ENCODE measurements at places on chromosomes 11 and 22.

DNA sequence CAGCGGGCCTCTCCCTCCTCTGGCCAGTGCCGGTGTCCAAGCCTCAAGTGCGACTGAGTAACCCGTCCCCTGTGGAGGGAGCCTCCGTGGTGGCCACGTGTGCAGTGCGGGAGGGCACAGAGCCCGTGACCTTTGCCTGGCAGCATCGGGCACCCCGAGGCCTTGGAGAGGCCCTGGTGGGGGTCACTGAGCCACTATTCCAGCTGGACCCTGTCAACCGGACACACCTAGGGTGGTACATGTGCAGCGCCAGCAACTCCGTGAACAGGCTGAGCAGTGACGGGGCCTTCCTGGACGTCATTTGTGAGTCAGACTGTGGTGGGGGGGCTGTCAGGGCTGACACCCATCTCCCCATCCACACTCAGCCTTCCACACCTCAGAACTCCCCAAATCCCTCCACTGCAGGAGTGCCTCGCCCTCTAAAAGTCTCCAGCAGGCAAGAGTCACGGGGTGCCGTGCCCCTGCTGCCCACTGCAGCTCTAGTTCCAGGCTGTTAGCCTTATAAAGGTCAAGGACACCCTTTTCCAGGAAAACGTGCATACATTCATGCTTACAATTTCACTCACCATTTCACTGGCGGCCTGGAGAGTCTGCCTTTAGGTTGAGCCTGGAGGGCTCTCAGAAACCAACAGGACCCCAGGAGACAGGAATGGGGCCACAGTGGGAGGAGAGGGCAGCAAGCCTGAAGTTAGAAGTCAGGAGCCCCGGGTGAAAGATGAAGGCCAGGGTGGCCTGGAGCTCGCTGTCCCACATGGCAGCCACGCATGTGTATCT is 2.6 kb downstream of the VSIG10L2 start:
- DNase-seq, result no peak

- DNase-seq, result no peak
These were observed 789.4 kb upstream of the KIRREL3 start for GRCh38 chr11:127789927-127790326.

- DNase-seq, result no peak
These were observed 63.8 kb upstream of the PRSS23 start for GRCh38 chr11:86736291-86737143.

DNA sequence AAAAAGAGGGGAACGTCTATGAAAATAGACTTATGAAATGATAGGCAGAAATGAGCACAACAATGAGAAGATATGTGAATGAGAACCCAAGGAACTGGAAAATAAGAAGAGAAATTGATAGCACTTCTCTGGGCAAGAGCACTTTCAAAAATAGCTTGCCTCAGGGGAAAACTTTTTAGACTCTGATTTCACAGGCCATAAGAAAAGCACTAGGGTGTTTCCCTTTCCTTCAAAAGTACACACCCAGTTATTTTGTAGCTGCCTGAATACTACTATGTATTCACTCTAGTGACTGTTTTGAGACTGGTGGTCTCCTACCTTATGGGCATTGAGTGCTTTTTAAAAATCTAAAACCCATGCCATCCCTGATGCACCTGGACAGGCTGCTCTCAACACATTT is 172.3 kb upstream of the SOX6 start:
- DNase-seq, result no peak

- no peak for DNase-seq
These were observed 38.1 kb upstream of the WT1 start for GRCh38 chr11:32473282-32473909.

GRCh38 chr11:33970984-33971466 is 79.1 kb upstream of the LMO2 start:
- peak; percentile 32 for DNase-seq

DNA sequence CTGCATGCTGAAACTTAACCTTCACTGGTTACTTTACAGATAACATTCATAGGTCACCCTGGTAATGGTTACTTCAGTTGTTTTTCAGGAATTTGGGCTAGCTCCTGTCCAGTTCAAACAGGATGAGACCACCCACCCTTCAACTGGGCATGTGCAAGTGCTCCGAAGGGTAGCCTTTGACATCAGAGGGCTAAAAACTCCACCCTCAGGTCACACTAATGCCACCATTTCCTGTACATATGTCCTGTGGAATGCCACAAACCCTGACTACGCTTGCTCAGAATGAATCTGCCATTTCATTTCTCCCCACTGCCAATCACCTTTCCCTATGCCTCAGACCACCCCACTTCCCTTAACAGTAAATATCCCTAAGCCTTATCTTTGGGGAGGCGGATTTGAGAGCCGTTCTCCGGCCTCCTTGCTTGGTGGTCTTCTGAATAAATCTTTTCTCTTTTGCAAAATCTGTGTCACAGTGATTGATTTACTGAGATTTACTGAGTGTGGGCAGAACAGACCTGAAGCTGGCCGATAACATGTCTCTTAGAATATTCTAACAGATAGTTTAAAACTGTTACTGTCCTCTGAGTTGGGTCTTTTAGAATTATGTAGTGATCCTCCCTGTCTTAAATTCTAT is 25.4 kb upstream of the FXYD2 start:
- DNase-seq, result no peak

GRCh38 chr11:66312549-66313320 is 4.1 kb downstream of the CD248 start:
- DNase-seq, result peak; percentile 86

DNA sequence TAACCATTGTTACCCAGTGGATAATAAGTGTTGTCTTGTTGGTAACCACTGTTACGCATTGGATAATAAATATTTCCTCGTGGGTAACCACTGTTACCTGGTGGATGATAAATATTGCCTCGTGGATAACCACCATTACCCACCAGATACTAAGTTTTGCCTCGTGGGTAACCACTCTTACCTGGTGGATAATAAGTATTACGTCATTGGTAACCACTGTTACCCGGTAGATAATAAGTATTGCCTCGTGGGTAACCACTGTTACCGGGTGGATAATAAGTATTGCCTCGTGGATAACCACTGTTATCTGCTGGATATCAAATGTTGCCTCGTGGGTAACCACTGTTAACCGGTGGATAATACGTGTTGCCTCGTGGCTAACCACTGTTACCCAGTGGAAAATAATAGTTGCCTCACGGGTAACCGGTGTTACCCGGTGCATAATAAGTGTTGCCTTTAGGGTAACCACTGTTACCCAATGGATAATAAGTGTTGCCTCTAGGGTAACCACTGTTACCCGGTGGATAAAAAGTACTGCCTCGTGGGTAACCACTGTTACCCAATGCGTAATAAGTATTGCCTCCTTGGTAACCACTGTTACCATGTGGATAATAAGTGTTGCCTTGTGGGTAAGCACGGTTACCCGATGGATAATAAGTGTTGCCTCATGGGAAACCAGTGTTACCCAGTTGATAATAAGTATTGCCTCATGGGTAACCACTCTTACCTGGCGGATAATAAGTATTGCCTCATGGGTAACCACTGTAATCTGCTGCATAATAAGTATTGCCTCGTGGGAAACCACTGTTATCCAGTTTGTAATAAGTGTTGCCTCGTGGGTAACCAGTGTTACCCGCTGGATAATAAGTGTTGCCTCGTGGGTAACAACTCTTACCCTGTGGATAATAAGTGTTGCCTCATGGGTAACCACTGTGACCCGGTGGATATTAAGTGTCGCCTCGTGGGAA is 21.9 kb upstream of the NXPE4 start:
- no peak for DNase-seq

- peak; percentile 25 for DNase-seq
These were observed 7.1 kb downstream of the MS4A6E start for GRCh38 chr11:60334005-60334620.

DNA sequence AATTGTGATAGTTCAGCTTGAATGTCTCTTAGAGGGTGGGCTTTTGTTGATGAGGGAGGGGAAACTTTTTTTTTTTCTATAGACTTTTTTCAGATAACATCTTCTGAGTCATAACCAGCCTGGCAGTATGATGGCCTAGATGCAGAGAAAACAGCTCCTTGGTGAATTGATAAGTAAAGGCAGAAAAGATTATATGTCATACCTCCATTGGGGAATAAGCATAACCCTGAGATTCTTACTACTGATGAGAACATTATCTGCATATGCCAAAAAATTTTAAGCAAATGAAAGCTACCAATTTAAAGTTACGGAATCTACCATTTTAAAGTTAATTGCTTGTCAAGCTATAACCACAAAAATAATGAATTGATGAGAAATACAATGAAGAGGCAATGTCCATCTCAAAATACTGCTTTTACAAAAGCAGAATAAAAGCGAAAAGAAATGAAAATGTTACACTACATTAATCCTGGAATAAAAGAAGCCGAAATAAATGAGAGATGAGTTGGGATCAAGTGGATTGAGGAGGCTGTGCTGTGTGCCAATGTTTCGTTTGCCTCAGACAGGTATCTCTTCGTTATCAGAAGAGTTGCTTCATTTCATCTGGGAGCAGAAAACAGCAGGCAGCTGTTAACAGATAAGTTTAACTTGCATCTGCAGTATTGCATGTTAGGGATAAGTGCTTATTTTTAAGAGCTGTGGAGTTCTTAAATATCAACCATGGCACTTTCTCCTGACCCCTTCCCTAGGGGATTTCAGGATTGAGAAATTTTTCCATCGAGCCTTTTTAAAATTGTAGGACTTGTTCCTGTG is 3.9 kb downstream of the MALAT1 start:
- DNase-seq, result no peak

GRCh38 chr11:75428281-75428724 is 4.7 kb downstream of the KLHL35 start:
- DNase-seq, result peak; percentile 99

DNA sequence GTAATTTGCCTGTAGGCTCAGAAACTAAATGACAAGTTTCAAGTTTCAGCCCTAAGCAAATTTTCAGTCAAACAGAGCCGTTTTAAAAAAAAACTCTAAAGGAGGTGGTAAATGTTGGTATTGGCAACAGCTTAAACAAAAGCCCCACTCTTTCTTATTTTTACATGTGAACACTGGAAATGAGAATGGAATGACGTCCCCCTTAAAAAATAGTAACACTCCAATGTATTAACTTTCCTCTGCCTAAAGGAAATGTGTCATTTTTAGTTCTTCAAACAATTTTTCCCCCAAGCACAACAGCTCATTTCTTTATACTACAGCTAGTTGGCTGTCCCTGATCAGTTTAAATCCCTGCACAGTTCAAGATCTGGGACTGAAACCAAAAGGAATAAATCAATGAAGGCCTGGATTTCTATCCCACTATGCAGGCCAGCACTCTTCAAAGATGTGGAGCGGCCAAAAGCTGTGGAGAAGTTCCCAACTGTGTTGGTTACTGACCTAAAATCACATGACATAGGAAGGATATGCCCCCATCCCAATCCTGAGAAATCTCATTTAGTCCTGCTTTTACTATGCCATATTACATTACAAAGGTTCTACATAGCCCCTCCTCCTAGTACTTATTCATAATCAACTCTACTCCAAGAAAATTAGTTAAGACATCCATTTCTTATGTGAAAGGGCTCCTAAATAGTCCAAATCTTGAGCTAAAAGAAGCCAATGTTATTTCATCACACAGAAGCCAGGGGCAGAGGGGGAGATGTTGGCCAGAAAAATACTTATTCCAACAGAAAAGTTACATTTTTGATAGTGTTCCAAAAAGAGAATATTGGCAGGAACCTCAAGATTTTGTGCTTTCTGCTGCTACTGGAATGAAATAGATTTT is 95.9 kb downstream of the CADM1 start:
- no peak for DNase-seq

- no peak for DNase-seq
These were observed 20.9 kb upstream of the DRD2 start for GRCh38 chr11:113496026-113496651.

DNA sequence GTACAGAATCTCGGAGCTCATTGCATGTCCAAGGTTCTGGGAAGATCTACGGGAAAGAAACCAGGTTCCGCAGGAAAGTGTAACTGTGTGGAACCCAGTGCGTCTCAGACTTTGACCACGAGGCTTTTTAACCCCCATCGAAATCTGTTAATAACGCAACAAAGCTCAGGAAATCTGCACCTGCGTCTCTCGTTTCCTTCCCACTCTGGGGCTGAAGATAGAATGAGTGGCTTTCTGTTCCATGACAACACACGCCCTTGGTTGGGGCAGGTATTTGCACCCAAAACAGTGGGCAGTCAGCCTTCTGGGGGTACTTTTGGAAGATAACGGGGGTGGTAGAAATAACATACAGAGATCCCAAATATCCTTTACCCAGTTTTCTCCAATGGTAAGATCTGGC is 38.5 kb downstream of the ISX start:
- no peak for DNase-seq

DNA sequence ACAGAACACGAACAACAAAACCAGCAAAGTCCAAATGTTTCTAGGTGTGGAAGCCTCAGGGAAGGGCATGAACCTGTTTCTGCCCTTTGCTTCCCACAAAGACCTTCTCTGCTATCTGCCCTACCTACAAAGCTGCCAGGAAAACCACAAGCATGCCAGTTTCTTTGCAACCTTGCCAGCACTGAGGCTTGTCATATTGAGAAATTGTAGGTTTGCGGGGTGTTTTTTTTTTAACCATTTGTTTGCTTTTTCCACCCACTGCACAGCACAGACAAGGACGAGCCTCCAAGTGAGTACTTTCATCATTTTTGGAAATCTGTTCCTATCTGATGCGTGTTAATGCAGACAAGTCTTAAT is 12.8 kb downstream of the PARVG start:
- no peak for DNase-seq

GRCh38 chr11:124753624-124754023 is 1.6 kb upstream of the VSIG2 start:
- no peak for DNase-seq

DNA sequence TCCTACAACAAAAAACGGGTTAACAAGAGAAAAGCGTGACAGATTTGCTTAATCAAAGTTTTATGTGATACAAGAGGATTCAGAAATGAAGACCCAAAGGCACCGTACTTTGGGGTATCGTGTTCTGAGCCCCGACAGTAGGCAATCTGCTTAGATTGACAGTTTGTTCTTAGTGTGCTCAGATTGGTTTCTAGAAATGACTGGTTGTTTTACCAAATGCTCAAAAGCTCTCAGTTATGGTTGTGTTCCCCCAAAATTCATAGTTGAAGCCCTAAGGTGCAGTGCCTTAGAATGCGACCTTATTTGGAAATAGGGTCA is 102.7 kb downstream of the RASSF10 start:
- no peak for DNase-seq

GRCh38 chr11:94926271-94926625 is 47.1 kb downstream of the CWC15 start:
- DNase-seq, result no peak

DNA sequence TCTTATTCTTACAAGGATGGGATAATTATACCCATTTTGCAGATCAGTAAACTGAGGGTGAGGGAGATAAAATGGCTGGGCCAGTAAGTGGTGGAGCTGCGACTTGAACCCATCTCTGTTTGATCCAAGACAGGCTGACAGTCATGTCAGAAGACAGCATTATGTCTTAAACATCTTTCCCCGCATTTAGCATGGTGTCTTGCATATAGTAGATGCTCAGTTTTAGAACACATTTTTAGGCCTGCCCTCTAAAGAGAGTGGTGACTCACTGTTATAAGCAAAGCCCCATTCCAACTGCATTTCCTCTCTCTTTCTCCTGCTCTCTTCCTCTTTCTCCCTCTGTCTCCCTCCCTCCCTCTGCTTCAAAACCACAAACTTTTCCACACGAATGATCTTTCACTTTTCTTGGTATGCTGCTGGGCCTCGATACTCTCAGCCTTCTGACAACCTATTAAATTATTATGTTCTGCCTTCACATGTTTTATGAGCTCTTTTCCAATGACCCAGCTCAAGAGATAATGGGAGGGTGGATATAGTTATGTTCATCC is 25.2 kb downstream of the CWC15 start:
- no peak for DNase-seq

- no peak for DNase-seq
These were observed 39.4 kb downstream of the ZBTB16 start for GRCh38 chr11:114098927-114099326.

Measured in D721Med (cell line).